ENCODE measurements at places on chromosomes 2 and 18. TPM values are rescaled to one million over a fixed set of nuclear protein-coding genes. Genes with fewer than 3 reads are reported as not detected.

- DNase-seq, result no peak
Measured at GRCh38 chr18:65322895-65323294, 427.9 kb upstream of the CDH7 start.

The IHH gene
- total RNA-seq, result not detected

DNA sequence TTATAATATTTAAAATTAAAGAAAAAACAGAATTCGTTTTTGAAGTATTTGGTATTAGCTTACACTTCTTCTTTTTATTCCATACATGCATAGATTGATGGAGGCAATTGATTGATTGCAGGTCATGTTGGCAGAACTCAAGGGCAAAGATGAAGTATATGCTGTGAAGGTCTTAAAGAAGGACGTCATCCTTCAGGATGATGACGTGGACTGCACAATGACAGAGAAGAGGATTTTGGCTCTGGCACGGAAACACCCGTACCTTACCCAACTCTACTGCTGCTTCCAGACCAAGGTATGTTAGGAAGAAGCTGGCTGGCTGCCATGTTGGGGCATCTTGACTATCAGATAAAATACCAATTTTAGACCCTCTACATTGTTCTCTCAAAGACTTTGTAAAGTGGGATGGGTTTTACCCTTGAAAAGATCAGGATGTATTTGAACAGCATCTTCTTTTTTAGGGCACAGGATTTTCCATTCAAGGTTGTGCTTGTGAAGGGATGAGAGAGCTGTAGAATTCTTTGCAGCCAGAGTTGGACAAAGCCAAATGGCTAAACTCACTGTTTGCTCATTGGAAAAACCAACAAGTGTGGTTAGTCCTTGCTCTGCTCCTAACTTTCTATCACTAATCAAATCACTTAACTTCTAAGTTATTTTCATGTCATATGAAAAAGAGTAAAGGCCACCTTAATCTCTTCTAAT, 286.8 kb upstream of the EPAS1 start:
- DNase-seq, result no peak

- DNase-seq, result no peak
Measured at GRCh38 chr18:59551902-59552635, 145.2 kb downstream of the CCBE1 start.

DNA sequence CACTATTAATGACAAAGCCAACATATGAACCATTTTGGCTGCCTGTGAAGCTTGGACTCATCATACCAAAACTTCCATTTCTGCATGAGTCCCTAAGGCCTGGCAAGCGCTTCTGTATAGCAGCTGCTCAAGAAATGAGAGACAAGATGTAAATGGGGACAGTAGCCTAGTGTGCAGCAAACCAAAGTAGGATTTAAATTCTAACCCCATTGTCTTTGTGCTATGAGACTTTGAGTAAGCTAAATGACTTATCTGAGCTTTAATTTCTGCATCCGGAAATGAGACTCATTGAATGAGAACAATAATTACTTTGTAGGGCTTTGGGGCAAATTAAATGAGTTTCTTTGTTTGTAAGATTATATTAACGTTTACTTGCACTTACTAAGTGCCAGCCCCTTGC, 536.4 kb upstream of the CDH7 start:
- DNase-seq, result no peak

The RNF144A gene
- total RNA-seq, result 42.7 TPM

The CAPN13 gene
- total RNA-seq, result not detected

DNA sequence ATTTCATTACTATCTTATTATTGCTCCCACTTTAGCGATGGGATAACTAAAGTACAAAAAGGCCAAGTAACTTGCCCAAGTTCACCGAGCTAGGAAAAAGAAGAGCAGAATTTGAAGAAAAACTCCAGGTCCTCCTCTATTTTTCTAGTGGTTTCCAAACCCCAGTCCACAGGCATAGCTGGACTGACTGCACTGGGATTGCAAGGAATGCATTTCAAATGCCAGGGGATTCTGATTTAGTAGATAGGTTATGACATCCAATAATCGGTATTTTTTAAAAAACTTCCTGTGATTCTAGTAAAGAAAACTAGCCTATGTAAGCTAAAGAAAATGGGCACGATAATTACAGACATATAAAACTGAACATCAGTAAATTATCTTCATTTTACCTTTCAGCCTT, 62.7 kb upstream of the GALNT5 start:
- no peak for DNase-seq

- no peak for DNase-seq
Measured at GRCh38 chr2:209380293-209380692, 43.6 kb upstream of the MAP2 start.

All from activated CD4-positive, alpha-beta T cell treated with anti-CD3 and anti-CD28 coated beads for 36 hours (primary cell).